ENCODE measurements at places on chromosomes 7 and 10.

DNA sequence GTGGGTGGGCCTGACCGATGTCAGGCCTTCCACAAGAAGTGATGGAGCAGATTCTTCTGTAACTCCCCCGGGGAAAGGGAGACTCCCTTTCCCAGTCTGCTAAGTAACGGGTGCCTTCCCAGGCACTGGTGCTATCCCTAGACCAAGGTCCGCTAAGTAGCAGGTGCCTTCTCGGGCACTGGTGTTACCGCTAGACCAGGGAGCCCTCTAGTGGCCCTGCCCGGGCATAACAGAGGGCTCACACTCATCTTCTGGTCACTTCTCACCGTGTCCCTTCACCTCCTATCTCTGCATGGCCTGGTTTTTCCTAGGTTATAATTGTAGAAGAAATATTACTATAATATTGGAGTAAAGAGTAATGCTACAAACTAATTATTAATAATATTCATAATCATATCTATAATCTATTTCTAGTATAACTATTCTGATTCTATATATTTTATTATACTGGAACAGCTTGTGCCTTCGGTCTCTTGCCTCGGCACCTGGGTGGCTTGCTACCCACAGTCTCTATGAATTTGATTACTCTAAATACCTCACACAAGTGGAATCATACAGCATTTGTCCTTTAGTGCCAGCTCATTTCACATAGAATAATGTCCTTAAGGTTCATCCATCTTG lies 1378.7 kb downstream of the XPNPEP1 start:
- DNase-seq = peak; percentile 53

- DNase-seq = no peak
Observed at GRCh38 chr10:132785723-132786475, at the start of gene NKX6-2. Gene NKX6-2, minus strand, starts transcription at chr10:132786147. Its CDS starts 199 bp downstream, at chr10:132785948.

- DNase-seq = no peak
Observed at GRCh38 chr10:46551701-46552525, 4.5 kb downstream of the GPRIN2 start.

- no peak for DNase-seq
Observed at GRCh38 chr7:137545059-137545716, 201.7 kb upstream of the PTN start.

DNA sequence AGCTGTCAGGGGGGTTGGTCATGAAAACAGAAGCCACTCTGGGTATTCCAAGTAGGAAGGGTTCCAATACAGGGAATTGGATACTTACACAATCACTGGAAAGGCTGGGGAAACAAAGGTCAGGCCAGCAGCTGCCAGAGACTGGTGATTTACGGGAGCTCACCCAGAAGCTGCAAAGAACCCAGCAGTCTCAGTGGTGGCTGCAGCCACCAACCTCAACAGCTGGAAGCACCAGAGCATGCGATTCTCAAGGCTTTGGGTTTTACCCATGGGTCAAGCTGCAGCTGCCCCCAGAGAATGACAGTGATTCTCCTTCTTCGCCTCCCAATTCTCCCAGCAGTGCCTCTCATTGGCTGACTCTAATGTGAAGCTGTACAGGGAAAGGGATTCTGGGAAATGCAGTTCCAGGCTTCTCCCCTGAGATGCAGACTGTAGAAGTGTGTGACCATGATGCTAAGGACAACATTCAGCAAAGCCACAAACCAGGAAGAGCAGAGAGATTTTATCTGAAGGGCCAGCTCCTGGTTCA lies 107.2 kb upstream of the TCF7L2 start:
- DNase-seq = peak; percentile 35

DNA sequence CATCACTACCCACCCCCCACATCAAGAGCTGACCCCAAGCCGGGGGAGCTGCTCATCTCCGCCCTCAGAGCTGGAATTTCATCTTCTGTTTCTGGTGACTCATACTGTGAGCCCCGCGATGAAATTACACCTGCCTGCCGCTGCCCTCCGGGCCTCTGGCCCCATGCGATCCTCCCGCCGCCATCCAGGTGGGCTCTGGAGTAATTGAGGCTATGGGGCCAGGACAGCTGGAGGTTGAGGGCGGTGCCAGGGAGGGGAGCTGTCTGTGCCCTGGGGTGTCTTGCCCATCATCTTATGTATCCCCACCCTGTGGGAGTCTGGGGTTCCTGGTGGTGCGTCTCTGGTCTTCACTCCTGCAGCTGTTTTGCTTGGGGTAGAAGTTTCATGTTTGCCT lies 9.0 kb downstream of the GTF2IRD1 start:
- no peak for DNase-seq

GRCh38 chr7:107948645-107949442 lies 54.1 kb downstream of the LAMB1 start:
- DNase-seq = peak; percentile 94

DNA sequence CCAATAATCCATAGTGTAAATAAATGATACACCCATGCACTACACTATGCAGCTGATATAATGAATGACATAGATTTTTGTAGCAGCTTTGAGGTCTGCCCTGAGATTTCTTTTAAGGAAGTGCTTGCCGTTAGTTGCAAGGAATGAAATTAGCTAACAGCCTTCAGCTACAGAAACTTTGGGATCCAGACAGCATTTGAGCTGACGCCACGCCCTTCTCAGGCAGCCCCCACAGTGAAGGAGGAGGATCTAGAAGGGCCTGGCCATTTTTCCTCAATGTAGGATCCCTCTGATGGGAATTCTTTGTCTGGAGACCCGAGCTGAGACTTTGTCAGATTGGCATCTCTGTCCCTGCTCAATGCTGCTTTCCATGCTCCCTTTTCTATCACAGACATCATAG lies 6.1 kb upstream of the PDK4 start:
- DNase-seq = no peak

GRCh38 chr7:66668677-66669076 lies 40.0 kb downstream of the KCTD7 start:
- DNase-seq = no peak

DNA sequence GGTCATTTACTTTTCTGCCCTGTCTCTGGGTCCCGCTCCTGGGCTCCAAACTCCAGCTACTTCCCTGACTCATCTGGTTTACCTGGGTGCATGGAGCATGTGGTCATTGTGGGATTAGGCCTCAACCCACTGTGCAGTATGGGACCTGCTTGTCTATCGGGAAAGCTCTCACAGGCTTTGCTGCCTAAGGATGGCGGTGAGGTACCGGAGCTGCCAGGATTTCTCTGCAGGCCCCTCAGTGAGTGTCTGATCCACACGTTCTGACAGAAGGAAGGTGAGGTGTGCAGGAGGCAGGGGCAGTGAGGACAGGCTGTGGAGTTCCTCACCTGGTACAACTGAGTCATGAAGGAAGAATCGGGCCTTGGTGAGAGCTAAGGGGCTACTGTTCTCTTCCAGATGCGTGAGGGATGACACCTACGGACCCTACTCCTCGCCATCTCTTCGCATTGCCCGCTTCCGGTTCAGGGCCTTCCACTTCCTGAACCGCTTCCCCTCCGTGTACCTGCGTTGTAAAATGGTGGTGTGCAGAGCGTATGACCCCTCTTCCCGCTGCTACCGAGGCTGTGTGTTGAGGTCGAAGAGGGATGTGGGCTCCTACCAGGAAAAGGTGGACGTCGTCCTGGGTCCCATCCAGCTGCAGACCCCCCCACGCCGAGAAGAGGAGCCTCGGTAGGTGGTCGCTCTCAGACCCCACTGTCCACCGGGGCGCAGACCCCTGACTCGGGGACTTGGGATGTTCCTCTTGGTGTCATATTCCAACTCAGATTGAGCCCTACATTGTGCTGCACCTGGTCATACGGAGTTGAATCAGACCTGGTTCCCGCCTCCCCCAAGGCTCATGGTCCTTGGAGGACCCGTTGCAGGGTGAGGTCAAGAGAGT lies 56.7 kb downstream of the C10orf120 start:
- no peak for DNase-seq

GRCh38 chr10:13871011-13871410 lies 284.2 kb downstream of the PRPF18 start:
- DNase-seq = no peak

- DNase-seq = no peak
Observed at GRCh38 chr10:79335470-79336235, 11.6 kb upstream of the PPIF start.

DNA sequence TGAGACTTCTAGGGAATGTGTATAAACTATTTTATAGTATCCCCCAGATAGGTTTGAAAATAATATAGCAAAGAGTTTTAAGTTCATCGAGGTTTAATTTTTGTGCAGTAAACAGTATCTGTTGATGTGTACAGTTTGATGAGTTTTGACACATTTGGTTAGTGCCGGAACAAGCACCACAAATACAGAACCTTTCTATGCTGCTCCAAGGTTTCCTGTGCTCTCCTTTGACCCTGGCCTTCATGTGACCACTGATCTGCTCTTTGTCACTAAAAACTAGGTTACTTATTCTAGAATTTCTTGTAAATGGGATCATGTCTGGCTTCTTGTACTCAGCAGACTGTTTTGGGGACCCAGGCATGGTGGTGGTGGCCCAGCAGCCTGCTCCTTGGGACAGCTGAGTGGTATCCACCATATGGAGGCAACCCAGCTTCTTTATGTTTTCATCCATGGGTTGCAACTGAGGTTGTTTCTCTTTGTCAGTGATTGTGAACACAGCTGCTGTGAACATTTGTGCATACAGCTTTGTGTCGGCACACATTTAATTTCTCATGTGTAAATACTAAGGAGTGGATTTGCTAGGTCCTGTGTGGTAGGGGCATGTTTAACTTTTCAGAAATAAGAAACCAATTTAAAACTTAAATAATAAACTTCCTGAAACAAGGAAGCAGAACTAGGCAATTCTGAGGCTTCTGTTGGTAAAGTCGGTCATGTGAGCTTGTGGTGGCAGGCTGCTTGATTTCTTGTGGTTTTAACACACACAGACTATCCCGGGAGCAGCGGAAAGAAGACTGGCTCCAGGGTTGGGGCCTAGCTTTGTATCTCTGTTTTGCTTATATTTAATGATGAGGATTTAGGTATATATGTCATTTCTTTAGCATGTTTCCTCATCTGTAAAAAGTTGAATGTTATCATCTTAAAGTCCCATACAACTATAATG lies 219.4 kb downstream of the ABCA13 start:
- no peak for DNase-seq

DNA sequence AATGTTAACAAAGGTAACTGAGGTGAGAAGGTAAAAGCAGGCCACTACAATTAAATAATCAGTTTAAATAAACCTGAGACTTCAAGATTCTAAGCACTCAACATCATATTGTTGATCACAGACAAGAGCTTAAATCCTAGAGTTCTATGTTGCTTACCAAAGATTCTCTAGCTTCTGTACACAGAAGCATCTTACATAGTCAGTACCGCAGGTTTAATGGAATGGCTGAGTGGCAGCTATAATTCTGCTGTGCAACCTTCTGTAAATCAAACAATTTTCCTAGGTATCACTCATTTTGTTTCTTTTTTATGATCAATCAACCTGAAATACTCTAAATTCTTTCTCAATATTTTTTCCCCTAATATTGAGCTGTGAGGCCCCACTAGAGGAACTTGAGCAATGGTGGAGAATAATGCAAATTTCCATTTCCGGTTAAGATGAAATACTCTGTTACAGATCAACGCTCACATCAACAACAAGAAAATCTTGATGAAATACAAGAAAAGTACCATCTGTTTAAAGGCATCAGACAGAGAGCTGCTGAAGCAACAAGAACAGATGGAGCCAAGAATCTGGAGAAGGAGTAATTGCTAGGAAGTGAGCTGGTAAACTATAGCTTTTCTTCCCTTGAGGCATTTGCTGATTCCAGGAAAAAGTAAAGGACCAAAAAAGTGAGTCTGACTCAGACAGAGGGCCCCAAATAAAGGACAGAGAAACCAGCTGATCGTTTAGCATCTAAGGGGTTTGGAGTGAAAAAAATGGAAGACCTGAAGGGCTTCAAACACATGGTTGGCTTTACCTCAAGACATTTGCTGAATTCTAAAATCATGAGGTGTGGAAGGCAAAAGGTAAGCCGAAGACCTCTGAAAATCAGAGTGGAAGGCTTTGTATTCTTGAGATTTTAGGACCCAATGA lies 22.6 kb downstream of the PNPLA8 start:
- DNase-seq = peak; percentile 52

DNA sequence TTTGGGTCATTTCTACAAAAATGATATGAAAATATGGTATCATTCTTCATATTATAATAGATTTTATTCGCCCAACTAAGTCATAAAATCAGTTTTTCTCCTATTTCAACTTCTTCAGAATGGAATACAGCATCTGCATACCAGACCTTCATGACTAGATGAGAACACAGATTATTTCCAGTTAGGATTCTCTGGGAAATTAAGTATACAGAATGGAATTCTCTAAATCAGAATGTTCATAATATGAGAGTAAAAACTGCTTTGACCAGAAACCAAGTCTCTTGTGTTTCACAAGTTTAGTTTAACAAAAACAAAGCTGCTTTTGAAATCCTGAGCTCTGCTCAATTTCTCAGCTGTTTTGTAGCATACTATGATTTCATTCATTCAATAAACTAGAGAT lies 160.3 kb upstream of the SEMA3A start:
- DNase-seq = no peak

- no peak for DNase-seq
Observed at GRCh38 chr7:92489634-92490033, 11.9 kb upstream of the ERVW-1 start.

GRCh38 chr10:110910138-110910537 lies 8.8 kb downstream of the BBIP1 start:
- DNase-seq = no peak

DNA sequence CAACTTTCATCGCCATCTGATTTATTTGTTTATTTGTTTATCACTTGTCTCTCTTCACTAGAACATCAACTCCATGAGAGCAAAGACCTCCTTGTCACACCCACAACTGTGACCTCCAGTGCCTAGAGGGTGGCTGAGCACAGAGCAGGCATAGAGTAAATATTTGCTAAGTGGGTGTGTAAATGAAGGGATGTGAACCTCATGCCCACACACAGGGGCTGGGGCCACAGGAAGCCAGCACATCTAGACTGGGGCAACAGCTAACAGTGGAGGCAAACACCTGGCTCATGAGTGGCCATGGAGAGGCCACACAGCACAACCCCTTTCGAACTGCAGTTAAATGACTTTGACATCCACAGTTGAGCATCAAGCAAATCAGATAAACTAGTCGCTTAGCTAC lies 39.8 kb downstream of the AKR1B1 start:
- no peak for DNase-seq

GRCh38 chr7:117582219-117582704 lies 102.4 kb downstream of the CFTR start:
- DNase-seq = peak; percentile 33
